Left lobe of liver (tissue), 2 donors: ENCODE measurements at places on chromosomes 5 and 9.

DNA sequence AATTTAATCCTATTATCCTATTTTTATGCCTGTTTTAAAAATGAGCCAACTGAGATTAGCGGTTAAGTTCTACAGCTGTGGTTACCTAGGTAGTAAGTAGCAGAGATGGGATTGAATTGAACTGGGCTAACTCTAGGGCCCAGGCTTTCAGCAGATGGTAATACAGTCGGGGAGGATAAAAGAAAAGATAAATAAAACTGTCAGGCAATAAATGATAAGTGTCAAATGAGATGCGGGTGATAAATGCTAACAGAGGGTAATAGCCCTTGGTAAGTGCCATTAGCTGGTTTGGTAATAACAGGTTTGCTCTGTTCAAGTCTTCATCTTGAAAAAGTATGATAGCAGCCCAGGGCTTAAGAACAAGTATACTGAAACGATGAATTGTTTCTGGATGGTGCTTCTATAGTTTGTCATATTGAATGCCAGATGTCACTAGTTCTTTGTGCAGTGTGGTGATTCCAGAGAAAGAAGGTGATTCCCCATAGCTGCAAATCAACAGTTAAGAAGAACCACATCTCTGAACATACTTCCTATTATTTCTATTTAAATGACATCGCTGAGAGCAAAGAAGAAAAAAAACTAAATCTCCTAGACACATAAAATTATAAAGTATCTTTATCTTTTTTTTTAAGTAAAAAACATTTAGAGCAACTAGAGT, 360.8 kb upstream of the PANK3 start:
- DNase-seq = no peak

DNA sequence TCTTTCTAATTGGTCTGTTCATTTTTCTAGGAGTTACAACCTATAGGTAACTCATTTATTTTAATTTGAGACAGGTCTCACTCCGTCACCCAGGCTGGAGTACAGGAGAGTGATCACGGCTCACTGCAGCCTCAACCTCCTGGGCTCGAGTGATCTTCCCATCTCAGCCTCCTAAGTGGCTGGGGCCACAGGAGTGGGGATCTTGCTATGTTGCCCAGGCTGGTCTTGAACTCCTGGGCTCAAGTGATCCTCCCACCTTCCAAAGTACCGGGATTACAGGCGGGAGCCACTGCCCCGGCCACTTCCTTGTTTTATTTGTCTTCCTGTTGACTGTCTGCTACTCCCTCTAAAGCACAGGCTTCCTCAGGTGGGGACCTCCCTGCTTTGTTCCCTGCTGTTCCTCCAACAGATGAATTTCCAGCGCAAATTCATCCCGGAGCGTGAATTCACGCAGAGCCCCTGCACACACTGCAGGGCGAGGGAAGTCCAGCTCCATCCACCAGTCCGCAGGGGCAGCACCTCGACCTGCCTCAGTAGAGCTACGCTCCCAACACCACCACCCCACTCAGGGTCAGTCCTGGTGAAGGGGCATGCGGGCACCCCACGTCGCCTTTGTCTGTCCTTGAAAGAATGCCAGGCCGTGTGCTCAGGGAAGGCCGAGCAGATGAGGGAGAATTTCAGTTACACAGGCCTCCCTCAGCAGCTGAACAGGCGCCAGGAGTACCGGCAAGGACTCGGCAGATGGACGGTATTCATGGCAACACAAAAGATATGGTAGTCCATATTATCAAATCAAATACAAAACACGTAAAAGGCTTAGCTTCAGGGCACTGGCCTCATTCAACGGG, 6.3 kb downstream of the QSOX2 start:
- DNase-seq = no peak

GRCh38 chr5:19565466-19565865, 422.5 kb downstream of the CDH18 start:
- no peak for DNase-seq

DNA sequence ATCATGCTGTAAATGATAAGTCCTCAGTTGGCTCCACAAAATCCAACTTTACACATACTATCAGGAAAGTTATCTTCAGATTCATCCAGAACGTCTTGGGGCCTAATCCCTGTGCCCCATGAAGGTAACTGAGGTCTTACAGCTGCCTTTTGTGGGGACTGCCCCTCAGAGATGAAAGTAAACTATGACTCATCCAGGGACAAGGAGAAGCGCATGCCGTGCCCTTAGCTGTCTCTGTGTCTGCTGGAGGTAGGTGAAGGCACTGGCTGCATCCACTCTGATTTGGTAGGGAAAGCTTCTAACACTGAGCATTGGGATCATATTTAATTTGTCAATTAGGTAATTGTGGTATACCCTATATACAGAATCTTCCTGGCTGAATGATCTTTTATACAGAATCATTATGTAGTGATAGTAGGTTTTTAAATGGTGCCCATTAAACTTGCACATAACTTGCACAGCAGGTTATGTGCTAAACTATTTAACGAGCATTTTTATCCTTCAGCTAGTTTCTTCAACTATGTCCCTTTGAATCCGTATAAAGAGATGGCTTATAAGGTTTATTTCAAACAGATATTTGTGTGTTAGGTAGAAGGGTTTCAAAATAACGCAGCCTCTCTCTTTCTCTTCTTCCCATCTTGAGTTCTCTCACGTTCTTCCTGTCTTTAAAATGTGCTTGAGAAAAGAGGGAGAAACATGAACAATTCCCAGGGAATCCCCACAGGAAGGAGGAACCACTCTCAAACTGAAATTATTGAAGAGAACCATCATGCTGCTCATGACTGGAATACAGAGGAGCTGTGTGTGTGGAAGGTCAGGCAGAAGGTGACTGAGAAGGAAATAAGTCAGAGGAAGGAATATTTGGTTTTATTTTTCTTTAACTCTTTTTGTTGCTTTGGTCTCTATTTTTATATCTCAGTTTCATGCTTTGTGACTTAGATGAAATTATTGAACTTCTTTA, 250.9 kb downstream of the CD180 start:
- no peak for DNase-seq

DNA sequence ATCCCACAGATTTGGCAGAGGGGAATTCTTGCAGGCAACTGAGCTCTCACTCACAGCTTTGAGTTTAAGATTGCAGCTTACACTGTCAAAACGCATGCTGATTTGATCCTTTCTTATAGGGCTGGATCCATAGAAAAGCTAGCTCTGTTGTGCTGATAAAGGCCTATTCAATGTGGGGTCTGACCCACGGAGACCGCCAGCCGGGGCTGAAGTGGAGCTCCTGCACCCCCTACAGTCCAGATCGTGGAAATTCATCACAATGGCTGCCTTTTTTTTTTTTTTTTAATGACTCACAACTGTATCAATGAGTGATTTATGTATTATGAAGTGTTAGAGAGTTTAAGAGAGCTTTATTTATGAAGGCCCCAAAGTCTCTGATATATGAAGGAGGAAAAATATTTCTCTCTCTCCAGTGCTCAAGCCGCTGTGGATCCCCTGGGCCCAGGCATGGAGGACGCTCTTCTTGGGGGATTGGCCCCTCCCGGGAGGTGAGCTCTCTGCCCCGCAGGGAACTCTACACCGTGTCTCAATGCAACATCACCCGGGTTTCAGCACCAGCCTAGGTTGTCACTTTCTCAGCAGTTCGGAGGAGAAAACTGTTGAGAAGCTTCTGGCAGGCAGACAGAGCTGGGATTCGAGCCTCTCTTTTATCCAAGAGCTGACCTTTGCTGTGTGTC, 700.2 kb downstream of the IRX1 start:
- DNase-seq = no peak

DNA sequence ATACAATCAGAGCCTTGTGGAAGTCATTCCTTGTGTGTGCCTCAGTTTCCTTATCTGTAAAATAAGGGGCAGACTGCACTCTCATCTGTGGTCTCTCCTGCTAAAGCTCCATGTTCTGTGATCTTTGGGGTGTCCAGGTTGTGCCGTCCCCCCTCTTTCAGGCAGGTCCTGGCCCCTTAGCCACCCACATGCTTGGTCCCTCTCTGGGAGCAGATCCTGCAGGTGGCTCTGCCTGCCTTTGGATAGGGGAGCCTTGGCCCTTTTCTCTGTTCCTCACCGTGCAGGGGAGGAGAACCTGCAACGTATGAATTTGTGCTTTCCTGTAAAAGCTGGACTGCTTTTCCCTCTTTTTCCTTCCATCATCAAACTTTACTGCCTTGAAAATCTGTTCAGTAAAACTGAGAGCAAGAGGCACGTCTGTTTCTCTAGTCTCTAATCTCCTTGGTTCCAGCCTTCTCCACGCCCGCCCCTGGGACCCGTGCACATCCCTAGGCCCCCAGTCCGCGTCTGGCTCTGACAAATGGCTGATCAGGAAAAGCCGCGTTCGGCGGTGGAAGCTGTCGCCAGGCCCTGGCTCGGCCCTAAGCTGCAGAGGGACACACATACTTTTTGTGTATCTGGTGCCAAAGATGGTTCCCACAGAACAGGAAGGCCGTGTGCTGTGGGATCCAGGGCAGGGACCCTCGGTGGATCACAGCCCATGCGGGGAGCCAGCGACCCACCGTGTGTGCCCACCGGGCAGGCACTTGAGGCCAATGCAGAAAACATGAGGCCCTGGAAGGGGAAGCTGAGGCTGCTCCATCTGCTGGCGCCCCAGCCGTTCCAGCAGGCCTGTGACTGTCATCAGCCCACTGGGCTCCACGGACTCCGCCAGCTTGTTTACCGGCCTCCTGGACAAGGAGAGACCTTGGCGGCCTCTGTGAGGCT, 43.4 kb upstream of the COL5A1 start:
- no peak for DNase-seq

DNA sequence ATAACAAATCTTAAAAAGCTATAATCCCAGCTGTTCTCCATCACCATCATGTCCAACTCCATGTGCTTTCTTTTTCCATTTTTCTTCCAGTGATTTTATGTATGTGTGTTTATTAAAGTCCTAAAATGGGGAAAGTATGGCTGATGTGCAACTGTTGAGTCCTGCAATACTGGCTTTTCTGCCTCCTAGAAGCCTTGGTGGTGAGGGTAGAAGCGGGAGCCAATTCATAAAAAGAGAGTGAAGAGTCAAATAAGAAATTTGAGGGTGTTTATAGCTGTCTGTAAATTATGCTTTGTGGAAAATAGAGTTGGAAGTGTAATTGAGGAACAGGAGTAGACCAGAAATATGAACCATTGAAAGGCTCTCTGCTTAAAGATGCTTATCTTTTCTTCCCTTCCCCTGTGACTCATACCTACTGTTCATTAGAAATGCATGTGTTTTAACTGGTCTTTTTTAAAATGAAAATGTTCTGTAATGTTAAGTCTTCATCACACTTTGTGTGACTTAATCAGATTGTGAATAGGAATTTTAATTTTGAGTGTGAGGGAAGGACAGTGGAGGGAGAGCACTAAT, 80.1 kb downstream of the ZCCHC7 start:
- DNase-seq = no peak

DNA sequence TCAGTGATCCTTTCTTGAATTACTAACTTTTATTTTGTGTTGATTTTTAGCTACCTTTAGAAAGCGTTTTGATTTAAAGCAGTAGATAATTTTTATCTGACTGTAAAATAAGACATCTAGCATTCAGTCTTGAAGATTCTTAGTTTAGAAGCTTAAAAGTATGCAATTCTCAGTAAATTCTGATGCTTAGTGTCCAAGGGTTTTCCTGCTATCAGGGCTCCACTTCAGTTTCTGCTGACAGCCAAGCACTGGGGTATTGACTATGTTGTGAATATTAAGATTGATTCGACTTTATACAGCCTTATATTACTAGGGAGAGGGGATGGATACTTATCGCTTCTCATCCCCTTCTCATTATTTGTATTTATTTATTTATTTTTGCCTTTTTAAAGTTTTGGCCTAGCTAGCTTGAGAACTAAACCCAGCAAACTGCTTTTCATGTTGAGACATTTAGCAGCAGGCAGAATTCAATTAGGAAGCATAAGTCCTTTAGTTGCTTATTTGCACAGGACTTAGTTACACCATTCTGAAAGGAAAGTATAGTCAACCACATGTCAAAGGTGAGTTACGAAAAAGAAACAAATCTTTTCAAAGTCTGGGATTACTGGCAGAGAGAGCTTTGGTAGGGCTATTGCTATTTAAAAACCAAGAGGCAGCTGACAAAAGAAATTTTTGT, 2.9 kb downstream of the PBX3 start:
- DNase-seq = no peak

DNA sequence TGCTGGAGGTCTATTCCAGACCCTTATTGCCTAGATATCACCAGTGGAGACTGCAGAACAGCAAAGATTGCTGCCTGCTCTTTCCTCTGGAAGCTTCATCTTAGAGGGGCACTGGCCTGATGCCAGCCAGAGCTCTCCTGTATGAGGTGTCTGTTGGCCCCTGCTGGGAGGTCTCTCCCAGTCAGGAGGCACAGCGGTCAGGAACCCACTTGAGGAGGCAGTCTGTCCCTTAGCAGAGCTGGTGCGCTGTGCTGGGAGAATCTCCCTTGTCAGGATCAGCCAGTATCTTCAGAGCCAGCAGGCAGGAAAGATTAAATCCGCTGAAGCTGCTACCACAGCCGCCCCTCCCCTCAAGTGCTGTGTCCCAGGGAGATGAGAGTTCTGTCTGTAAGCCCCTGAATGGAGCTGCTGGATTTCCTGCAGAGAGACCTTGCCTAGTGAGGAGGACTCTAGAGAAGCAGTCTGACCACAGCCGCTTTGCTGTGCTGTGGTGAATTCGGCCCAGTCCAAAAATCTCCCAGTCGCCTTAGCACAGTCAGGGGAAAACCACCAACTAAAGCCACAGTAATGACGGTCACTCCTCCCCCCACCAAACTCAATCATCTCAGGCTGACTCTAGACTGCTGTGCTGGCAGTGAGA, 124.1 kb downstream of the JAKMIP2 start:
- DNase-seq = no peak

DNA sequence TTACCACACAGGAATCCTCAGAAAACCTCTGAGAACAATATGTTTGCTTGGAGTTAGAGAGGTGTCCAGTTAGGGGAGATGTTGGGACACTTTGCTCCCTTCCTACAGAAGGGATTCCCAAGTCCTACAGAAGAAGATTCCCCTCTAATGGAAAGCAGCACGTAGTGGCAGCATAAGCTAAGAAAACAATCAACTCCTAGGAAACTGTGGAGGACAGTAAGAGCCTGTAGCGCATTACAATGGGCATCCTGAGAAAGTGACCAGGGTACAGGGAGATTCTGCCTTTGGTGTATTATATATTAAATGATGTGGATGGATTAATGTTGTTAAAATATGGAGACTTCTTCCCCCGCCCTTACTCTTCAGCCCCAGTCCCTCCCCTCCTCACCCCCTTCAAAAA, 13.9 kb upstream of the RIC1 start:
- DNase-seq = no peak

GRCh38 chr9:116686135-116686534, 970 bp upstream of the TRIM32 start:
- DNase-seq = no peak

DNA sequence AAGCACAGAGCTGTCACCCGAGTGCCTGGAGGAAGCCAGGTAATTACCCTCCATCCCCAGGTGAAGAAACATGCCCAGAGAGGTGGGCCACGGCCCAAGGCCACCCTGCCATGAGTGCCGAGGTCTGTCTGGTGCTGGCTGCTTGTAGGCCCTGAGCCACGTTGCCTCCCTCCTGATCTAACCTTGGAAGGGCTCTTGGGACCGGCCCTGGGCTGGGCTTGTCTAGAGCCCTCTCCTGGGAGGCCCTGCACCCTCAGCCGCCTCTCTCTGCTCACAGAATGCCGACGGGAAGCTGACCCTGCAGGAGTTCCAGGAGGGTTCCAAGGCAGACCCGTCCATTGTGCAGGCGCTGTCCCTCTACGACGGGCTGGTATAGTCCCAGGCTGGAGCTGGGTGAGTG, 39.4 kb upstream of the HMCN2 start:
- DNase-seq = no peak

GRCh38 chr5:90628492-90628891, 69.9 kb downstream of the ADGRV1 start:
- DNase-seq = no peak
